ENCODE measurements at places on chromosomes 12 and 14.

DNA sequence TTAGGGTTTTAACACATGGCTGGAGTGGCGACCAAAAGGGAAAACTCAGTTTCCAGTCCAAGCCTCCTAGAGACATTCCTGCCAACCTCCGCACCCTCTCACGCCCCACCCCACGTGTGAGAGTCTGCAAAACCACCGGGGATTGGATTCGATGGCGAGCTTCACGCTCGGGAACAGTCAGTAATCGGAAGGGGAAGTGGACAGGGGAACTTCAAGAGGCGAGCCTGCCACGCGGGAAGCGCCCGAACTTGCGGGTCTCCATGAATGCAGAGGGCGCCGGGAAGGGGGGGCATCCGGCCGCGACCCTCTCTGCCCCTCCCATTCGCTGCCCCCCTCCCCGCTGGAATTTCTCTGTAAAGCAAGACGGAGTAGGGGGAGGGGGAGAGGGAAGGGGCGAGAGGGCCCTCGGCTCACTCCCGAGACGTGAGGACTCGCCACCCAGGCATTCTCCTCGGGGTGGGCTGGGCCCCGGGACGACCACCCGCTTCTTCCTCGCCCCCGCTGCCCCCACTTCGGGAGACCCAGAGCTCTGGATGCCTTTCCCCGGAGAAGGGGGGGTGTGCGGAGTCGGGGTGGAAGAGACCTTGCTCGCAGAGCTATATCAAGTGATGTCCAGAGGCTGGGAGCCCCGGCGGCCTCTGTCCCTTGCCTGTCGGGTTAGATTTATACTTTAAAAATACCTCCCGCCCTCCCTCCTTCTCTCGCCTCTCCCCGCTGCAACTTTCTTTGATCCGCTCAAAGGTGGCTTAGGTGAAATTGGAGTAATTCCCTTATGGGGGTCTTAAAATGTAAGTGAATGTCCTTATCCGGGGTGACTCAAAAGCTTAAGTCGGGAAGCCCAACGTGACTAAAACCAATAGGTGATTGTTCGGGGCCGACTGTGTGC, 2.5 kb upstream of the CCND2 start:
- DNase-seq: no peak

DNA sequence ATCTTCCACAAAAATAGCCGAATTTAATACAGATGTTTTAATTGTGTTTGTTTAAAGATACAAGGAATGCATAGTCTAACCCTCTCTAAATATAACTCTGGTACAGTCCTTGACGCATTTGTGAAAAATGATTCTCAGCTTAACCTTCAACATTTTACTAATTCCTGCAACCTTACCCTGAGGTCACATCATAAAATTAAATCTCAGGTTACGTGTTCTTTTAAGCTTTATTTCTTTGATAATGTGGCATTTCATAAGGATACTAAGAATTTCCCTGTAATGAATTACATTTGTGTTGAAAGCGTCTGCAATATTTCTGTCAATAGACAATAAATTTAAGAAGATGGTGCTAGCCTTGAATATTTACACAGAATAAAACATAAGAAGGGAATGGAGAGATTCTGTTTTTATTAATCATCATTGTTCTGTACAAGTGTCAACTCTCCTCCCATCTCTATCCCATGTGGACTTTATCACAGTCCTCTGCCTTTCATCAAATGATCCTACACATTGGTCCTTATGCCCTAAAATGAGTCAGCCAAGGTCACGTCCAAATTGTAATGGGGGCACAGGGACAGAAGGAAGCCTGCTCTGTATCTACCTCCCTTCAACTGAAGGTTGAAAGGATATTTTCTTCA, 769.3 kb upstream of the FLRT2 start:
- DNase-seq: no peak

- no peak for DNase-seq
Observed at GRCh38 chr12:18946106-18946505, 183.4 kb upstream of the PLEKHA5 start.

DNA sequence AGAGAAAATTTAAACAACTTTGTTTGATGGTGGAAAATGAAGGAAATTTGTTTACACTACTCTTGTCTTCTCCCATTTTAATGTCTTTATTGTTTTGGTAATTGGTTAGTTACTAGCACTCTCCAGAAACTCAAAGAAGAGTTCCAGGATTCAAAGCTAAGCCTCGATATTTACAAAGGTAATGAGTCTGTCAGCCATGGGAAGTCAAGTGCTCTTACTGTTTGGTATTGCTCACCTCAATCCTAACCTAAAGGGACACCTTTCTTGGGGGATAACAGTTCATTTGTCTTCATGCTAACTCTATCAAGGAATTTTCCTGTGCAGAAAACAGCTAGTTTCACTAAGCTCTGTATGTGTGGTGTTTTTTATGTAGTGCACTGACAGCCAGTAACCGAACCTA, 222.9 kb upstream of the LMO3 start:
- DNase-seq: no peak

DNA sequence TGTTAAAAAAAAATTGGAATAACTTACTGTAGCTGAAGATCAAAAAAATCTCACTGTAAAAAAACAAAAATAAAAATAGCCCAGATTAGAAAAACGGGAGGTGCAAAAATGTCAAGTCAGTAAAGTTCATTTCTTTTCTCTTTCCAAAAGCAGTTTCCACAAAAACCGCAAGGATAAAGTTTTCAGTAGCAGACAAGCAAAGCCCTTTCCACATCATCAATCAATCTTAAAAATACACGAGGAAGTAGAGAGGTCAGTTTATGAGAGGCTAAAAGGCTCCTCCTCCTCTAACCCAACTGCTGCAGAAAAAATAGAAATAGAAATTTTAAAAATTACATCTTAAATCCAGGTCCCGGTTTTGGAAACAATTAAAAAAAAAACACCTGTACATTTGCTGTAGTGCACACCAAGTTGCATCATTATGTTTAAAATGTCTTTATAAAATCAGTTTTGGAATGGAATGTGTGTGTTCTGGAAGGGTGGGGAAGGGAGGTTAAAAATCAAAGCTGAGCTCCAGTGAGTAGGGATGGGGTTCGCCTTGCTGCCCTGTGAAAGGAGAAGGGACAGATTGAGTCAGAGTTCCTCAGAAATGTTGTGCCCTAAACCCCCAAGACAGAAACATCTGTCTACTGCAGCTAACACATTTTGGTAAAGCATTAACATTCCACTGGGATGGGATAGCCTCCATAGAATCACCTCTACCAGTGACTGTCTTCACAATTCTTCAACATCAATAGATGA, 5.8 kb downstream of the HNRNPC start:
- DNase-seq: no peak

DNA sequence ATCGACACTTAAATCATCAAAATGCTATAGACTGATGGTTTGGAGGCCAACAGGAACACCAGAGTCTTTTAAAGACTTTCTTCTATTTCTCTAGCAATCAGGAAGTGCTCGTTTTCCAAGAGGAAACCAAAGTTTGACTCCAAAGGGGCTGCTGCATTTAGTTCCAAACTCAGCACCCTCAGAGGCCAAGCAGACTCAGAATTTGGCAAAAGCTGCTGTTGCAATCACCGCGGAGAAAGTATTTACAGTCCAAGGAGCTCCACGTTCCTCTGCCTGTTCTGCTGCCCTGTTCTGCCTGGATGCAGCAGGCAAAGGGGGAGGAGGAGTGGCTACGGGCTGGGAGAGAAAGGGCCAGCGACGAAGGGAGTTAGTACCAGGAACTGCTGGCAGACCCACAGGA, 325.1 kb downstream of the BCL11B start:
- DNase-seq: no peak

- DNase-seq: no peak
Observed at GRCh38 chr12:87814625-87815024, 214.6 kb downstream of the C12orf50 start.

GRCh38 chr12:25495331-25496097, 57.6 kb downstream of the LMNTD1 start:
- DNase-seq: no peak

DNA sequence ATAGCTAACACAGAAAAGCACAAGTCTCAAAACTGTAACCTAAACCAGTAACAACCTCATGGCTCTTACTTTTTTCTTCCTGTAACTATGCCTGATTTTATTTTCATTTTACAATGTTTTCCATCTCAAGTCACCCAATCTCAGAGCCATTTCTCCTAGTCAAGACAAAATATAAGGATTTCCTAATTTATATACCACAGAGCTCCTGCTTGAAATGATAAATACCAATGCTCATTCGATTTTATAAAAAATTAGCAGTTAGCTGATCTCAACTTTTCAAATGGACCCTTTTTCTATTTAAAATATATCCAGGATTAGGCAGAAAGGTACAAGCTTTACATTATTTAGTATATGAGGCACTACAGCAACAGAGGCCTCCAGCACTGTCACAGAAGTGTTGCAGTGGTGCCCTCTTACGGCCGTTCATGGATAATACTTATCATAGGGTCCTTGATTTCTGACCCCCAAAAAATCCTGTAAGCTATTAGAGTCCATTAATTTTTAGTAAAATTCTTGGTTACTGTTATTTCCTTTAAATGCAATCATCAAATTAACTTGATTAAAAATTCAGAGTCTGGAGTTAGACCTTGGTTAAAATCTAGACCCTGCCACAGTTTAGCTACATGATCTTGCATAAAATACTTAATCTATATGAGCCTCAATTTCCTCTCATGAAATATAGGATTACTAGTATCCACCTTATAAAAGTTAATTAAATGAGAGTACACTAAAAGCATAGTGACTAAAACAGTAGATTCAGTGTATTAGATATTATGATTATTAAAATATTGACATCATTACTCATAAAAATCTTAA, 68.3 kb downstream of the SEC23A start:
- no peak for DNase-seq

GRCh38 chr12:53214687-53215455, 7.8 kb upstream of the ITGB7 start:
- no peak for DNase-seq

DNA sequence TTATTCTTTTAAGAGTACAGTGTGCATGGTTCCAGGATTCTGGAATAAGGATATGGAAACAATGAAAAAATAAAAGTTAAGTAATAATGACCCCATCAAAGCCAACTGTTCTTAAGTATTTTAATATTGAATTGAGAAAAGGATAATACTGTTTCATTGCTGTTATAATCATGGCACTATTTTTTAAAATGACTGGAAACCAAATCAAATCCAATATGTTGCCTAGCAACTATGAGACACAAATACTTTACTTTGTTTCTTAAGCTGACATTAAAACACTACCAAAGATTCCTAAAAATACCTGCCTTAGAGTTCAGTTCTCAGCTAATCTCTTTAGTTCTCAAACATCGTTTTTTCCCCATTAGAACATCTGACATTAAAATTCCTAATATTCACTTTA, 66.4 kb upstream of the OTOGL start:
- no peak for DNase-seq

- DNase-seq: no peak
Observed at GRCh38 chr12:19191089-19191488, 61.6 kb downstream of the PLEKHA5 start.

DNA sequence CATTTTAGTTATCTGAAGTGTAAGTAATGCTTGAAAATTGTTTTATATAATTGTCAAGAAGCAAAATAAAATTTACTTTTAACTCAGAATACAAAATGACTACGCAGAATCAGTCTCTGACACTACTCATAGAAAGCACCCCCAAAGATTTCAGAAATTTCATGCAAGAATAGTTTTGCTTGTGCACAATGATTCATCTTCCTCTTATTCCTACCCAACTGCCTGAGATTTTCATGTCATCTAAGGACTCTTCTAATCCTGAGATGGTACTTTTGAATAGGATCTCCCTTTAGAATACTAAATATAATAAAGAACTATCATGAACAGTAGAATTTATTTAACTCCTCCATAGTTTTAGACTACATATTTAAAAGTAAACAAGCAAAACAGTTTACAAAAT, 485.3 kb upstream of the MGAT4C start:
- no peak for DNase-seq

DNA sequence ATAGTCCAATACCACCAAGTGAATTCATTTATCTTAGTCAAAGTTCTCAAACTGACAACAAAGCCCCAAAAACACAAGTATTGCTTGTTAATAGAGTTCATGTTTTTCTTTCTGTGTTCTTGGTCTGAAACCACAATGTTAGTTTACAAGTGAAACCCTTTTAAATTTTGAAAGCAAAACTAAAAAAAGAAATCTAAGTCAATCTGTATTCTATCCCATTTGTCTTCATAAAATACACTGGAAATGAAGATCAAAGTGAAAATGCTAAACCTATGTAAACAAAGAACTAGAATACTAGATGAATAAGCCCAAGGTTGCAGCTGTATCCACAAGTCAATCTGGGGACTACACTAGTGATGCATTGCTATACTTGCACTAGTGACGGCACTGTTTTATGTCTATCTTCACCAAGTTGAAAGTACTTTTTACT, 10.4 kb downstream of the MAP4K5 start:
- no peak for DNase-seq

GRCh38 chr14:64850369-64851137, 29.2 kb downstream of the SPTB start:
- no peak for DNase-seq

DNA sequence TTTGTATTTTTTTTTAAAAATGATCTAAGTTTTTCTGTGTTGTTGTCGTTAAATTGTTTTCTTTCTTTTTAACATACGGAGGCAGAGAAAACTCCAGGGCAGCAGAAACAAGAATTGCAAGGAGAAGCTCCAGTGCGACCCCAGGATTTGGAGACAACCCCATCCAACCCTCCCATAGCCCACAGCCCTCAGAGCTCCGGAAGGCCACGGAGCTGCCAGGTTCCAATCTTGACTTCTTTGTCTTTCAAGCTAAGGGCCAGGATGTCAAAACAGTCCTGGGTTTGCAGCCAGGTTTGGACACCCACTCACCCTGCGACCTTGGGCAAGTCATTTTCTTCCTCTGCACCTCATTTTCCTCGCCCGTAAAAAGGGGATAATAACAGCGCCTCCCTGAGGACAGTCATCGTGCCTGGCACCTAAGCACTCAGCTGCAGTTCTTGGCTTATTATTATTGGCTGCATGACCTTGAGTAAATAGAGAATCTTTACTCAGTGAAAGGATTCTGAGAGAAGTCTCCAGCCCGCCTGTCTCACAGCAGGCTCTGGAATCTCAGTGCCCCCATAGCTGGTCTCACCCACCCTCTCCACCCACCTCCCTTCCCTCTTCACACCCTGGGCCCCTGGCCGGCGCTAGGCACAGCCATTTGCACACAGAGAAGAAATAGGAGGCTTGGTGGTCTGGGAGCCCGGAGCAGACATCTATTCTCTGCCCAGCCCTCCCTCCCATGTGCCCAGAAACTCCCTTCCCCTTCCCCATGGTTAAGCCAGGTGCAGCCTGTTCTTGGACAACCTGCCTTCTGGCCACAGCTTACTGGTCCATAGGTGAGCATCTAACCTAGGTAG, 79.4 kb upstream of the BCL11B start:
- DNase-seq: no peak

DNA sequence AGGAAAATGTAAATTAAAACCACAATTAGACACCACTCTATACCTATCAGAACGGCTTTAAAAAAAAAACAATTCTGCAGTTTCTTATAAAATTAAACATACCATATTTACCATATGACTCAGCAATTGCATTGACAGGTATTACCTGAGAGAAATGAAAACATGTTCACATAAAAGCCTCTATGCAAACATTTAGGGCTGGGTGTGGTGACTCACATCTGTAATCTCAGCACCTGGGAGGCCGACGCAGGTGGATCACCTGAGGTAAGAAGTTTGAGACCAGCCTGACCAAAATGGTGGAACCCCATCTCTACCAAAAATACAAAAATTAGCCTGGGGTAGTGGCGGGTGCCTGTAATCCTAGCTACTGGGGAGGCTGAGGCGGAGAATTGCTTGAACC, 41.1 kb downstream of the SPTB start:
- DNase-seq: no peak
